RWPE2 (cell line): ENCODE measurements at places on chromosomes 7 and 10.

DNA sequence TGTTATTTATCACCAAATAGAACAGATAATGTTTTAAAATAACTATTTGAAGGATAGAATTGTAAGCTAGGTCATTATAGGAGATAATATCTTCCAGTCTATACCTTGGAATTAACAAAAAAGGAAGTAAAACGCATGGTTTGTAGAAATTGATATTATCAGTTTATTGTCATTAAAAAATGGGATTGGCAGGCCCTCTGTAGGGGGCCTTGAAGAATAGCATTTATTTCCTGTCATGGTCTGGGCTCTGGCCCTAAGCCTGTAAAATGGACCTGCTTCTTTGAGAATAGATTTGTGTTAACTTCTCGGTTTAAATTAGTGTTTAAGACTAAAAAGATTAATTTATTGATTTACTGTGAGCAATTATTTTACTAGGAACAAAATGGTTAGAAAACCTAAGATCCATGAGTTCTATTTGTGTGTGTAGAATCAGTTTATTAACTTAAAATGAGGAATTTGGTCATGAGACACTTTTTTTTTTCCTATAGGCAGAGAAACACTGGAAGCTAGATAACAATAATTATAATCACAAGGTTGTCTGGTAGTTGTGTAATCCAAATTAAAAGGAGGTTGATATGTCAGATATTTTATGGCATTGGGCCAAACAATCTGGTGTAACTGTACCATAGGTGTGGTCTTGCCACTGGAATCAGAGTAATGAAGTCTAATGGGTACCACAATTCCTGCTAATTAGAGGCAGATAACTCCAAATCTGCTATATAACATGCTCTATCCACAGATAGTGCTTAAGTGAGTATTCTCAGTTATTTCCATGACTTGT lies 197.4 kb upstream of the FOXP2 start:
- H3K4me1 ChIP-seq, result no peaks in the 10 kb centered on the region
- peaks cover 3% of the 10 kb centered on the region for H3K27me3 ChIP-seq
- no peak overlapping the region for H3K27ac ChIP-seq
- no peak overlapping the region for H3K4me3 ChIP-seq
- DNase-seq, result no peak
- H3K36me3 ChIP-seq, result no peaks in the 10 kb centered on the region

DNA sequence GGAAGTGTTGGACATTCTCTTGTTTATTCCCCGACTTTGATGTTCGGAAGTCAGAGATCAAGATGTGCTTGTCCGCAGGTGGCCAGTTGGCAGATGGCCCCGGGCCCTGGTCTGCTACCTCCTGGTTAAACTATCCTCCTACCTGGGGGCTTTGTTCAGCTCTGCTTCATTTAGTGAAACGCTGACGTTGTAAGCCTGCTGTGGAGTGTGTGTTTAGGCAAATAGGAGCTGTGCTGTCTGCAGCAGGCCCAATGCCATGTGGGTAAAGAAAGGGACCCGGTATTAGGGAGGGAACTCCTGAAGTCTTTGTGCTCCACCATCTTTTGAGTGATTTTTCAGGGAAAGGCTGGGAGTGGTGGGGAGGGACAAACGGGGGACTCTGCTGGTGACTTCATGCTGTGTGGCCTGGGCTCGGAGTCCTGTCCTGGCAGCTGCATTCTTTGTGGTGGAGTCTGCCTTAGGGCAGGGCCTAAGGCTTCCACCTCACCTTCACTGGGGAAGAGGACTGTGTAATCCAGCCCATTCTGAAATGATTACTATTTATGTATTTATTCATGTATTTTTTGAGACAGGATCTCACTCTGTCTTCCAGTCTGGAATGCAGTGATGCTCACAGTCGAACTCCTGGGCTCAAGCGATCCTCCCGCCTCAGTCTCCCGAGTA lies 171.1 kb upstream of the KLF6 start:
- no peaks in the 10 kb centered on the region for H3K4me1 ChIP-seq
- H3K27me3 ChIP-seq, result no peaks in the 10 kb centered on the region
- no peak overlapping the region for H3K4me3 ChIP-seq
- no peaks in the 10 kb centered on the region for H3K36me3 ChIP-seq
- H3K27ac ChIP-seq, result no peak overlapping the region
- DNase-seq, result no peak

GRCh38 chr7:2120251-2120660 lies 112.5 kb downstream of the MAD1L1 start:
- peaks cover 17% of the 10 kb centered on the region for H3K4me1 ChIP-seq
- H3K4me3 ChIP-seq, result no peak overlapping the region
- DNase-seq, result no peak
- no peaks in the 10 kb centered on the region for H3K27me3 ChIP-seq

- no peak overlapping the region for H3K27ac ChIP-seq
- DNase-seq, result no peak
- H3K27me3 ChIP-seq, result no peaks in the 10 kb centered on the region
- H3K4me1 ChIP-seq, result peaks cover 4% of the 10 kb centered on the region
Observed at GRCh38 chr10:97733256-97733655, 3.7 kb upstream of the ZFYVE27 start.

GRCh38 chr10:7895699-7896090 lies 77.4 kb downstream of the TAF3 start:
- no peaks in the 10 kb centered on the region; the same call in 1 of the 2 replicates for H3K36me3 ChIP-seq
- no peaks in the 10 kb centered on the region for H3K4me1 ChIP-seq
- no peak overlapping the region for H3K4me3 ChIP-seq
- H3K27ac ChIP-seq, result no peak overlapping the region
- no peak for DNase-seq
- no peaks in the 10 kb centered on the region for H3K27me3 ChIP-seq

- H3K4me3 ChIP-seq, result no peak overlapping the region
- DNase-seq, result no peak
- peak overlapping the region; percentile 87 for H3K27ac ChIP-seq
- H3K4me1 ChIP-seq, result peaks cover 41% of the 10 kb centered on the region
- peaks cover 50% of the 10 kb centered on the region for H3K36me3 ChIP-seq
Observed at GRCh38 chr10:33271969-33272583, 62.4 kb downstream of the NRP1 start.

DNA sequence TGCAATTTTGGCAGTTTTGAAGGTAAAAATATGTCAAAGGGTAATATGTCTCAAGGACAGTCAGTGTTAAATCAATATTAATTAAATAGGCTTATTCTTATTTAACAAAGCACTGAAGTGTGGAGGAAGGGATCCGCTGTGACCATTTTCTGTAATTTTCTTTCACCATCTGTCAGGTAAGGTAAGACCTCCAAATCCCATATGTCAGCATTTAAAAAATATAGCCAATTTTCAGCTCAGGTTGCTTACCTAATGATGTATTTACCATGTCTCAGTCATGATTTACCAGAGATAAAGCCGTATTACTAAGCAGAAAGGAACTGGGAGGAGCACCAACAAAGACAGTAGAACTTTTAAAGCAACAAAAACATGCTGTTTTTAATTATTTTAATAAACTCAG lies 683.9 kb downstream of the CCSER2 start:
- DNase-seq, result no peak
- no peaks in the 10 kb centered on the region for H3K36me3 ChIP-seq

- H3K27ac ChIP-seq, result no peak overlapping the region
- no peaks in the 10 kb centered on the region for H3K27me3 ChIP-seq
- H3K4me3 ChIP-seq, result no peak overlapping the region
- H3K4me1 ChIP-seq, result no peaks in the 10 kb centered on the region
- H3K36me3 ChIP-seq, result no peaks in the 10 kb centered on the region
- no peak for DNase-seq
Observed at GRCh38 chr7:28280516-28280915, 99.9 kb upstream of the JAZF1 start.

DNA sequence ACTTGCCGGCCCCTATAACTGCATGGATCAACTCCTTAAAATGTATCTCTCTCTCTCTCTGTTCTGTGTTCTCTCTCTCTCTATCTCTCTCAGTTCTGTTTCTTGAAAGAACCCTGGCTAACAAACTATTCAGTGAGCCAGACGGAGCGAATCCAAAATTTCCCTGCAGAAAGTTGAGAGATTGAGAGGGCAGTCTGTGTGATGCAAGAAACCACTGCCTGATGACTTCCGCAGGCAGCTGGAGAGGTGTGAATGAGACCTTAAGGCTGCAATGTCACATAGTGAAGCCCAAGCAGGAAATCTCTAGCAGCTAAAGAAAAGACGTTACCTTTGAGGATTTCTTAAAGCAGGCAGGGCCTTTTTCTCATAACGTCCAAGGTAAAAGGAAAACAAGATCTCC lies 17.3 kb downstream of the FAM107B start:
- no peak for DNase-seq
- no peaks in the 10 kb centered on the region for H3K27me3 ChIP-seq
- no peaks in the 10 kb centered on the region for H3K36me3 ChIP-seq
- no peak overlapping the region for H3K27ac ChIP-seq
- no peak overlapping the region for H3K4me3 ChIP-seq

DNA sequence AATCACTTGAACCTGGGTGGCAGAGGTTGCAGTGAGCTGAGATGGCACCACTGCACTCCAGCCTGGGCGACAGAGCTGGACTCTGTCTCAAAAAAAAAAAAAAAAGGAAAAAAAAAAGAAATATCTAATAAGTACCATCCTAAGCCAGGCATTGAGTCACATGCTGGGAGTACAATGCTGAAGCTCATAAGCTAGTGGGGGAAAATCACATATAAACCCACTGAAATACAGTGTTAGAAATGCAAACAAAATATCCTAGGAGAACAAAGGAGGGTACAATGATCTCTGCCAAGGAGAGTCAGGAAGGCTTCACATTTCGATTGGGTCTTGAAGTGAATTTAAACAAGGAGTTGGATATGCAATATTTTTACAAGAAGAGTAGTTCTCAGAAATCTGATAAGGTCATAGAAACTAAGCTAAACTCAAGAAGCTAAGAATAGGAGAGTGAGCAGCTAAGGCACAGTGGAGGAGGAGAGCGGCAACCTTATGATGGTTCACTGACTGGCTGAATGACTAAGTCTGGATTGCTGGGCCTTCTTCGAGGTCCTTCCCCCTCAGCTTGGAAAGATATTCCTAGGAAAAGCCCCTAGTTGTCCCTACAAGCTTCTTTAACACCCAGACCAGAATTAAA lies 115.5 kb downstream of the PHTF2 start:
- H3K4me3 ChIP-seq, result no peak overlapping the region
- H3K27me3 ChIP-seq, result no peaks in the 10 kb centered on the region
- no peaks in the 10 kb centered on the region for H3K4me1 ChIP-seq
- DNase-seq, result no peak
- H3K27ac ChIP-seq, result no peak overlapping the region
- H3K36me3 ChIP-seq, result 0 out of 2 replicates have a peak, but pooled peaks cover 3% of the 10 kb centered on the region

GRCh38 chr10:59702347-59702746 lies 7.3 kb downstream of the SLC16A9 start:
- no peaks in the 10 kb centered on the region; the same call in 1 of the 2 replicates for H3K36me3 ChIP-seq
- H3K4me3 ChIP-seq, result no peak overlapping the region
- H3K4me1 ChIP-seq, result no peaks in the 10 kb centered on the region
- no peak overlapping the region for H3K27ac ChIP-seq
- no peaks in the 10 kb centered on the region for H3K27me3 ChIP-seq
